Stimulated activated CD4-positive, alpha-beta T cell treated with anti-CD3 and anti-CD28 coated beads, TNF-alpha, amount 100 ng/mL, for 24 hours (primary cell): ENCODE measurements at places on chromosomes 1 and 21.

- DNase-seq, result no peak
Observed at GRCh38 chr1:171351961-171352360, 38.0 kb downstream of the FMO4 start.

GRCh38 chr1:94326329-94326728 lies 88.9 kb upstream of the ARHGAP29 start:
- no peak for DNase-seq

DNA sequence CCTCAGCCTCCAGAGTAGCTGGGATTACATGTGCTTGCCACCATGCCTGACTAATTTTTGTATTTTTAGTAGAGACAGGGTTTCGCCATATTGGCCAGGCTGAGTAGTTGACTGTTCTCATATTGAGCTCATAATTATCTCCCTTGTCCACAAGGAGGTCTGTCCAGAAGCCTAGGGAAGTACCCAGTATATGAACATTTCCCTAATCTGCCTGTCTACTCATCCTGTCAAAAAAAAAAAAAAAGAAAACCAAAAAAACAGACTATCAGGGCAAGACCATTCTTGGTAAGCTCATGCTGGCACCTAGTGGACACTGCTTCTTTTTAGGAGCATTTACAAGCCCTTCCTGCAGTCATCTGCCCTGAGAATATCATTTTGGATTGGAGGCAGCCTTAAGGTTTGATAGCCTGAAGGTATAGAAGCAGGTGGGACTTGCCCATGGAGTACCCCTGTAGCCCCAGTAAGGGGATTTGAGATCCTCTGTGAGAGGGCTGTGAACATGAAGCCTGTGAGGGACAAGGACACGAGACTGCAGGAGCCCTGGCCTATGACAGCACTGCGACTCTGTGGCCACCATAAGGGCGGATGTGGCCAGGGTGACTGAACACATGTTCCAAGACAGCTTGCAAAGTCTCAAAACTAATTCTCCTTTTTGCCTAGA lies 10.8 kb upstream of the DUSP12 start:
- DNase-seq, result no peak

GRCh38 chr1:225995919-225996864 lies 3.0 kb downstream of the SDE2 start:
- no peak for DNase-seq

- DNase-seq, result no peak
Observed at GRCh38 chr1:160007577-160008200, 24.1 kb downstream of the PIGM start.

DNA sequence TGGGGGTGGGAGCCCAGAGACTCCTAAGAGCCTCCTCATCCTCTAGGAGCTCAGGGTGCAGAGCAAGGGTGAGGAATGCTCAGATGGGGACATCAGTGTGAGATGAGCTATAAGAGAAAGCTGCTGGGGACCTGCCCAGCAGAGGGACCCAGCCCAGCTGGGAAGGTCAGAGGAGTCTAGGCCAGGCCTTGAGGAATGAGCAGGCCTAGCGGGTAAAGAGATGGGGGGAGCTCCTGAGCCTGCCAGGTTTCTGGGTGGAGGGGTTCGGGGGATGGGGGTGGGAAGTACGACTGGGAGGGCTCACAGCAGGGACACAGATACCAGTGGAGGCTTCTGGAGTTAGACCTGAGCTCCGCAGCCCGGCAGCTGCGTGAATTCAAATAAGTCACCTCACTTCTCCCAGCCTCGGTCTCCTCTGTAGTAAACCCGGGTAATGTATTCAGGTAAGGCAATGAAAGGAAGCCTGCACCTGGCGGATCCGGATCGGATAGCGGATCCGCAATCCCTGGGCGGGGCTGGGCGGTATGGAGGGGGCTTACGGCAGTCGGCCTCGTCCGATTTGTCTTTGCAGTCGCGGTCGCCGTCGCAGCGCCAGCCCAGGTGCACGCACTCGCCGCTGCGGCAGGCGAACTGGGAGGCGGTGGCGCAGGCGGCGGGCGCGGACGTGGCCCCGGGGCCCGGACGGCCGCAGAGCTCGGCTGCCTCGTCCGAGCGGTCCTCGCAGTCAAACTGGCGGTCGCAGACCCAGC lies 38.0 kb upstream of the MAGOH start:
- no peak for DNase-seq

- DNase-seq, result no peak
Observed at GRCh38 chr1:151570819-151571218, 30.7 kb downstream of the TUFT1 start.

DNA sequence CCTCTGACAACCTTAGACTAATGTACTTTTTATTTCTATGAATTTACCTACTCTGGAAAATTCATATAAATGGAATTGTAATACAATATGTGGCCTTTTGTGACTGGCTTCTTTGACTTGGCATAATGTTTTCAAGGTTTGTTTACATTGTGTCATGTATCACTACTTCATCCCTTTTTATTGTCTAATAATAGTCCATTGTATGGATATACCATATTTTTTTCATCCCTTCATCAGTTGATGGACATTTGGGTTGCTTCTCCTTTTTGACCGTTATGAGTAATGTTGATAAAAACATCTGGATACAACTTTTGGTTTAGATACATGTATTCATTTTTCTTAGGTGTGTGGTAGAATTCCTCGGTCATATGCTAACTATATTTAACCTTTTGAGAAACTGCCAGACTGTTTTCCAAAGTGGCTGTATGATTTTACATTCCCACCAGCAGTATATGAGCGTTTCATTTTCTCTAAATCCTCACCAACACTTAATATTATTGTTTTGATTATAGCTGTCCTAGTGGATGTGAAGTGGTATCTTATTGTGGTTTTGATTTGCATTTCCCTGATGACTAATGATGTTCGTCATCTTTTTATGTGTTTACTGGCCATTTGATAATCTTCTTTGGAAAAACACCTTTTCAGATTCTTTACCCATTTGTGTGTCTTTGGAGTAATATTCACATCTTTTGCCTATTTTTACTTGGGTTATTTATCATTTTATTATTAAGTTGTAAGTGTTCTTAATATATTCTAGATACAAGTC lies 3.5 kb downstream of the RO60 start:
- DNase-seq, result no peak

- no peak for DNase-seq
Observed at GRCh38 chr1:41784531-41785274, 134.0 kb downstream of the HIVEP3 start.

- no peak for DNase-seq
Observed at GRCh38 chr1:14937288-14937949, 216.1 kb upstream of the TMEM51 start.

DNA sequence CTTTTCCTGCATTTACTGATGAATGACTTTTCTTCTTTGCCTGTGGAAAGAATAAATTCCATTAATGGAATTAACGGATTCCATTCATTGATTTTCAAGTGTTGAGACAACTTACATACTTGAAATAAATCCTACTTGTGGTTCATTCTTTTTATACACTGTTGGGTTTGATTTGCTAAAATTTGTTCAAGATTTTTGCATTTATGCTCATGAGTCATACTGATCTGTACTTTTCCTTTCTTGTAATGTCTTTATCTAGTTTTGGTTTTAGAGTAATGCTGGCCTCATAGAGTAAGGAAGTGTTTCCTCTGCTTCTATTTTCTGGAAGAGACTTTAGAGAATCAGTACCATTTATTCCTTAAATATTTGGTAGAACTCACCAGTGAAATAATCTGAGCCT lies 14.4 kb downstream of the UROD start:
- DNase-seq, result no peak

DNA sequence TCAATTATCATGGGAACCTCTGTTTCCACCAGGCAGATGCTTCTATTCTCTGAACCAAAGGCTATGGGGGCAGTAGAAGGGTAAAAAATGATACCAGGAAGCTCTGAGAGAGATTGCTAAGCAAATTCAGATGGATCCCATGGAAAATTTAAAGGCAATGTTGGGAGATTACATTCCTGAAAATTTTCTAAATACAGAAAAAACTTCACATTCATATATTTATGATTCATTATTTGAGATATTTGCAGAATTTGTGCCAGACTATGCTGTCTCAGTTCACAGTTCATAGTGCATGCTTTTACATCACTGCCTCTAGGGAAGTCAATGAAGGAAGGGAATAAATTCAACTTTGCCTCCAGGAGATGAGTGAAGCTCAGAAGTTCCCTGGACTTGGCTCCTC lies 57.5 kb downstream of the KCNT2 start:
- no peak for DNase-seq

DNA sequence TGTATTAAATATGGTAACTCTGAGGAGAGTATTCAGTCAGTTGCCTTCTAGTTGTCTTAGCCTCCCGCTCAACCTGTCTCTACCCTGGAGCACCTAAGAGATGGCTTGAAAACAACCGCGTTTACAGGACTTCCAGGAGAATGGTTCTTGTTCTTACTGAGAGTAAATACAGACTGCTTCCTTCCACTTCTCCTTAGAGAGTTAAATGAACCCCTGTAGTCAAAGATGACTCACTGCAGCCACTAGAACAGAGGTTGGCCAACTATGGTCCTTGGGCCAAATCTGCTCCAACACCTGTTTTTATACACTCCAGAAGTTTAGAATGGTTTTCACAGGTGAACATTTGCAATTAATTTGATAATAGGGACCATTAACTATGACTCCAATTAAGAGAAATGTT lies 60.1 kb upstream of the ASB17 start:
- DNase-seq, result no peak

- no peak for DNase-seq
Observed at GRCh38 chr1:60111716-60112115, 38.1 kb upstream of the C1orf87 start.

- no peak for DNase-seq
Observed at GRCh38 chr1:80837066-80837465, 963.7 kb upstream of the ADGRL2 start.

- no peak for DNase-seq
Observed at GRCh38 chr1:221632072-221632471, 109.8 kb downstream of the DUSP10 start.

DNA sequence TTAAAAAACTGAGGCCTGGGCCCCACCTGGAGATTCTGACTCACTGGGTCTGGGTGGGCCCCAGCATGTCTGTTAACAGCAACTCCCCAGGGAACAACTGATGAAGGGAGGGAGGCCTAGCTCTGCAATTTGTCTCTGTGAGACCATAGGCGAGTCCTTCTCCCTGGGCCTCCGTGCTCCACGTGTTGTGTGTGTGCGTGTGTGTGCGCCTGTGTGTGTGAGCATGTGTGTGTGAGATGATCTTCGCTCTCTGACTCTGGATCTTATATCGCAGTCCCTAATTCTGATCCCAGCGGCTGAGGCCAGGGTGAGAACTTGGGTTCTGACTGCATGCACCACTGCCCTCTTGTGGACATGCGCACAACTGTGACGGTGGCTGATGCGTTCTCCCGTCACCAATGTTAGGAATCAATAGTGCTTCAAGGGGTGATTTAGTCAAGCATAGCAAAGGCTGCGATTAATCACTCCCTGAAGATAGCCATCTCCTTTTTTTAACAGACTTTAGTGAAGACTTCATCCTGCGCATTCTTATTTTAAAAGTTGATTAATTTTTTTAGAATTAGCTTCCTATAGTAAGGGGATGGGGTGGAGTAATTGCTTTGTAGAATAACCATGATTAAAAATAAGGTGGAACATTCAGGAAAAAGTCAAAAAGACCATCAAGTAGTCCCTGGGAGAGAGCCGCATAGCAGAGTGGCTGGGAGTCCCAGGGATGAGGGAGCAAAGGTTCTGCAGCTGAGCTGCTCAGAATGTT lies 62.4 kb upstream of the USP24 start:
- peak; percentile 70 for DNase-seq

- peak; percentile 69 for DNase-seq
Observed at GRCh38 chr1:21324368-21325141, 34.3 kb upstream of the ECE1 start.

- DNase-seq, result no peak
Observed at GRCh38 chr21:26085127-26085526, 85.4 kb downstream of the APP start.

DNA sequence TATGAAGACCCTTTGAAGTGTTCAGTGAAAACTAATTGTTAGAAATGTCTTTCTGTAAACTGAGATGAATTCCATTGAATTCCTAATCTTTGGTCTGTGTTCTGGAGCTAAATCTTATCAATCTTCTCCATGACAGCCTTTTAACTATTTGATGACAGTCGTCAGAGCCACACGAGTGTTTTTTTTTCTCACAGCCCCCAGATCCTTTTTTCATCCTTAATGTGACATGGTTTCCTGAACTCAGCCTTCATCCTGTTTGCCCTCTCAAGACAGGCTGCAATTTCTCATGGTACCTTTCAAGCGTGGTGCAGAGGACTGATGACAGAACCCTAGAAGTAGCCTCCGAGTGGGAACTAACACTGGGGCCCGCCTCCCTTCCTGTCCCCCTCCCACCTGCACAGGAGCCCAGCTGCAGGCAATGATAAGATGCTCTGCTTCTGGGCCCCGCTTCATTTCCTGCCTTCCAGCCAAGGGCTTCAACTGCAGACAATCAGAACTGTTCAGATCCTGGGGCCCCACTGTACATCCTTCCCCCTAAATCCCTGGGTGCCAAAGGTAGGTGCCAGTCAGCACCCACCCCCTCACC lies 114.6 kb upstream of the VAV3 start:
- DNase-seq, result peak; percentile 39

DNA sequence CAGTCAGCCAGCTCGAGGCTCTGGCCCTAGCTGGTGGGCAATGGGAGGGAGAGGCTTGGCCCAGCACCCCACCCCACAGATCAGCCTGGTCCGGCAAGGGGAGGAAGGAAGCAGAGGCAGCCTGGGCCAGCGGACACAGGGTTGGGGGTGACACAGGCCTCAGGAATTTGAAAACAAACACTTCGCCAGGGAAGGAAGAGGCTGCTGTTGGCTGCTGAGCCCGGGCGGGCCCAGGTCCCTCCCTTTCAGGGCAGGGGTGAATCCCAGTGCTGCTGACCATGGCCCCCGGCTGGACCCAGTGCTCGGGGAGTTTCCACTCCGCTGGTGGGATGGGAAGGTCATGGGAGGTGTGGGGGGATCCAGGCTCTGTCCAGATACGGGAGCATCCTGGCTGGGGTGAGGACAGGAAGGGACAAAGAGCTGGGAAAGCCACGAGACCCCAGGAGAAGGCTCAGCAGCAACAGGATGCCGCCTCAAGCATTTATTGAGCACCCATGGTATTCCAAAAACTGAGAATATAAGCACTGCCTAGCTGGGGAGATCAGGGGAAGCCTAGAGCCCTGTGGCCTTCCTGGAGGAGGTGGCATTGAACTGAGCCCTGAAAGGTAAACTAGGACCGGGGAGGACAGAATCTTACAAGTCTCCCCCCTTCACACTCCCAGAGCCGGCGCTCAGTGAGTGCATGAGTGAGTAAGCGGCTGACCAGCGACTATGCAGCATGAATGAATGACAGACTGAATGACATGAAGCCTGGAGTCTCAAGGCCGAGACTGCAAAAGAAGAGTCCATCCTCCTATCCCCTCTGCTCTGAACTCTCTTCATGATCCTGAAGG lies 26.2 kb upstream of the EPHA2 start:
- no peak for DNase-seq

- DNase-seq, result no peak
Observed at GRCh38 chr1:88787023-88787903, 103.2 kb downstream of the PKN2 start.

GRCh38 chr21:43818685-43819084 lies 29.3 kb downstream of the RRP1 start:
- DNase-seq, result no peak

GRCh38 chr1:33468967-33469366 lies 3.5 kb upstream of the ZSCAN20 start:
- no peak for DNase-seq

- no peak for DNase-seq
Observed at GRCh38 chr1:58983162-58983561, 199.3 kb upstream of the JUN start.

- DNase-seq, result no peak
Observed at GRCh38 chr1:111837393-111837792, 81.7 kb downstream of the DDX20 start.

- DNase-seq, result no peak
Observed at GRCh38 chr21:42505090-42505726, 8.4 kb upstream of the SLC37A1 start.

- DNase-seq, result no peak
Observed at GRCh38 chr1:246479061-246479460, 28.0 kb downstream of the SMYD3 start.
